ENCODE measurements at places on chromosomes 16 and 17. TPM values are rescaled to one million over a fixed set of nuclear protein-coding genes. Genes with fewer than 3 reads are reported as not detected.

DOC2A gene
- total RNA-seq = not detected

CMTM2 gene
- not detected for total RNA-seq

TCAP gene
- total RNA-seq = 0.36 TPM

CCDC40 gene
- total RNA-seq = 3.5 TPM

DYNLL2 gene
- 13.0 TPM for total RNA-seq

KRT39 gene
- total RNA-seq = not detected

PPP1R1B gene
- not detected for total RNA-seq
